ENCODE measurements at places on chromosomes 11 and 22.
A peak's percentile ranks its signal among the peaks of the same experiment; 100 is the strongest.

DNA sequence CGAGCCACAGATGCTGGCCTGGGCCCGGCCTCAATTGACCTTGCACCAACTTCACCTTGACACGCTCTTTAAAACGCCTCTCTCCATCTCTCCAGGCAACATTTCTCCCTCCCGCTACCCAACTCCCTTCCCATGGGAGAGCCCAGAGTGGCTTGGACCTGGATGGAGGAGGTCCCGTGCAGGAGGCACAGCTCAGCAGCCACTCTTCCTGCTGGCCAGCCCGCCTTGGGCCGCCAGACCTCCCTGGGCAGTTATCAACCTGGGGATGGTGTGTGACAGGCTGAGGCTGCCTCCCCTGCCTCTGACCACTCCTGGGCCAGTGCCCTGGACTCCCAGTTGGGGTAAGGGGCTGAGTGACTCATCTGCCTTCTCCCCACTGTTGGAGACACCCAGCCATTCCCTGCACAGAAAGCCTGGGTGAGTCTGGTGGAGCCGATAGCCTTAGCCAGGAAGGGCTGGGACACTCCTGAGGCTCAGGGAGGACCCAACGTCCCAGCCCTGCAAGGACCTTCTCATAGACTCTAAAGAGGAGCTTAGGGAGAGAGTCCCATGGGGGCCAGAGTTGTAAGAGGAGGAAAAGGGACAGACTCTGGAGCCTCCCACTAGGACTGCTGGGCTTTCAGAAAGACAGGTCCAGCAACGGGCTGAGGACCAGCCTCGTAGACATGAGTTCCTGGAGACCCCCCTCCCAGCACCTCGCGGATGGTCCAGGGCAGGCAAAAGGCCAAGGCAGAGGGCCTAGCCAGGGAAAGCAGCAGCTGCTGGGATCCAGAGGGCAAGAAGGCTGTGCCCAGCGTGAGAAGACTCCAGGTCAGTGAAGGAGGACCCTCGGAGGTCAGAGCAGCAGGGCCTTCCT, 131.7 kb downstream of the CEP164 start:
- DNase-seq, result no peak

- DNase-seq, result no peak
These were observed 205.6 kb downstream of the ADAMTS15 start for GRCh38 chr11:130653838-130654636.

DNA sequence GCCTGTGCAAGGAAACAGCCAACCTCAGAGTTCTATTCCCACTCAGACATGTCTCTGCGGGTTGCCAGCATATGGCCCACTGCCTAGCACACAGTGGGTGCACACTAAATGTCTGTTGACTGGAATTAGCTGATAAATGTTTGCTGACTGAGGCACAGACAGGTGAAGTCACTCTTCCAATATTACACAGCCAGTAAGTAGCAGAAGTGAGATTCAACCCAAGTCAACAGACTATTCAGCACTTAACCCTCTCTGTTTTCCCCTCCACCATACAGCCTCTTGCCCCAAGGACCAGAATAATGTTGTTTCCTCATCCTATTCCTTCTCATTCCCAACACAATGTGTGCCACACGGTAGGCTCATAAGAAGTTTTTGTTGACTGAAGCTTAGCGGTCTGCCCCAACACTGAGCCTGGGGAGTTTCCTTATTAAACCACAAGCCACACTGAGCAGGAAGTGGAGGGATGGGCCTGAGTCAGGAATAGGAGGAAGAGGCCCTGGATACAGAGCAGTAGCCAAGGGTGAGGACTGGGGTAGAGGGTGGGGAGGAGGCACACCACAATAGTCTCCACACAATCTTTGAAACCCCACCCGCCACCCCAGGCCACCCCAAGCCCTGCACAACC, 15.7 kb upstream of the IL10RA start:
- DNase-seq, result no peak

GRCh38 chr11:131966667-131967066, 596.3 kb downstream of the NTM start:
- no peak for DNase-seq

DNA sequence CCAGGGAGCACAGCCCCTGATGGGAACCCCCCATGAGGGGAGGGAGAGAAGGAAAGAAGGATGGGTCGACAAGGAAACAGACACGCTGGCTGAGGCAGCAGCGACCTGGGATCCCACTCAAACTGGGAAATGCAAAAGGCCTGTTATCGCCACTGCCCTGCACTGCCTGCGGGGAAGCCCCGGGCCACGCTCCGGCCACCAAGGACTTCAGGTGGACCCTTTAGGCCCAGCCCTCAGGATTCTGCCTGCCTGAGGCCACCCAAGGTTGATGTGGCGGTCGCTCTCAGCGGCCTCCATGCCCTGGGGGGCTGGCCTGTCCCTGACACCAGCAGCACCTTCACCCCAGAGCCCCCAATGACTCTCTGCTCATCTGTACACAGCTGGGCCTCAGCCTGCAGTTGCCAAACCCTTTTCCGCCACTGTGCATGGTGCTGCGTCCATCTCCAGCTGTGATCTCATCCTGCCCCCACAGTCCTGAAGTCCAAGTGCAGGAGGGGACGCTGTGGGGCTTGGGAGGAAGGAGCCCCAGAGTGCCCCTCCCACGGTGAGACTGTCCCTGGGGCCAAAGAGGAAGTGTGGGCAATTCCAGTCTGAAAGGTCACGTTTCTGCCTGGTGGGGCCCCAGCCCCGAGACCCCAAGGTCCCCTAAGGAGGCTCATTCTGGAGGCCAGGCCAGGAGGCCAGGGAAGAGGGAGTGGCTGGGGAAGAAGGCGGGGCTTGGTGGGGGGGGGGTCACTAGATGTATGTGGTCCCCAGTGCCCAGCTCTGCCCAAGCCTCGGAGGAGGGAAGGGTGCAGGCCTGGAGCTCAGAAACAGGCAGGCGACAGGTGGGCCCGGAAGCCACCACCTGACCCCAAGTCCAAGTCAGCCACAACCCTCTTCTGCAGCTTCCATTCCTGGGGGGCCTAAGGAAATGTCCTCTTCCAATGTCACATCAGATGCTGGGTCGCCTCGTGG, 31.6 kb downstream of the OSBPL5 start:
- DNase-seq, result no peak

DNA sequence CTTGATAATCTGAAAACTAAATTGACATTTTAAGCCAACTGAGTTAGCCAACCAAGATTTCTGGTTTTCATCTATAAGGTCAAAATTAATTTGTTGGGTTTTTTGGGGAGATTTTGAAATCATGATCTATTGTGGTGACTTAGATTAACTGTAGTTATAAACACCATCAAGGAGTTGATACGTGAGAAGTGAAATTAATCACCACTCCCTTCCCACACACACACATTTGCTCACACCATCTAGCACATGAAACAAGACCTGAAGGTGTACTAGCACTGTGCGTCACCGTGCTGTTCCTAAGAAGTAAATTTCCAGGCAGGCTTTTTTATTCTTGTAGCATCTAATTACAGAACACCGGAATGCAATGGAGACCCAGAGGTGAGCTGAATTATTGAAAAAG, 2.1 kb downstream of the OR5B21 start:
- no peak for DNase-seq

- no peak for DNase-seq
These were observed 4.8 kb downstream of the SELENOM start for GRCh38 chr22:31102441-31103081.

- DNase-seq, result no peak
These were observed 34.1 kb upstream of the GLYATL1 start for GRCh38 chr11:58905011-58905720.

DNA sequence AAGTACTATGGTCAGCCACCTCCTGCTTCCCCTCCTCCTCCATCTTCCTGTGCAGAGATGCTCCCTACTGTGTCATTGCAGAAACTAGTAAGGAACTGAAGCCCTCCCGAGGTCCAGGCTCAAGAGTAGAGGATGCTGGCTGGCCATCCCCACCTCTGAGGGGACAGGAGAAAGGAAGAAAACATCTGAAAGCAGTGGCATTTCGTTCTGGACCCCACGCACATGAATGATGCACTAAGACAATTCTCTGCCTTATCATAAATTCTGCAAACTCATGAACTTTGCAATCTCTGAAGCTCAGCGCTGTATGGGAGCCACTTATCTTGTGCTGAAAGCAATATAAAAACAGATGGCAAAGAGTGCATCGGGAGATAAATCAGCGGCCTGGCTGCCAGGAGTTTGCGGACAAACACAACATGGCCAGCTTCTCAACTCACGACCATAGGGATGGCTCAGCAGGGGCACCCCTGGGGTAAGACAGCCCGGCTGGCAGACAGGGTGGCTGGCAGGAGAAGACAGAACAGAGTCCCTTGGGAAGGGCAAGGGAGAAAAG, 306.4 kb downstream of the NXPE2 start:
- no peak for DNase-seq

GRCh38 chr11:91802475-91802874, 422.1 kb upstream of the FAT3 start:
- no peak for DNase-seq

- DNase-seq, result no peak
These were observed 17.2 kb downstream of the SCGB1A1 start for GRCh38 chr11:62435846-62436660.

DNA sequence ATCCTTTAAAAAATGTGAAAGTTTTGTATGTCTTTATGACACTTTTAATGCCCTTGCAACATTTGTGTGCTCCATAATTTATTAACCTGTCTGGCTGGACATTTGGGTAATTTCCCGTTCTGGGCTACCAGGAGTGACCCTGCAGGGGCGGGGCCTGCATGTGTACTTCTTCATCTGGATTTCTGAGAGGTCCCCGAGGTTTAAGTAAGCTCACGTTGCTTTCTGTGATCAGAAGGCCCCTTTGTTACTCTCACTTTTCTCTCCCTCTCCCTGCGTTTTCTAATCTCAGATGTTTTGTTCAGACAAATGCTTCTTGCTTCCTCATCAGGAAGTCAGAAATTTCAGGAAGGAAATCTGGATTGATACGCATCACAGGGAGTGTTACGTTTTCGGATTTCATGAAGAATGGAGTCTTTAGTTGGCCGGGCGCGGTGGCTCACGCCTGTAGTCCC, 78.9 kb upstream of the CRYBB3 start:
- DNase-seq, result no peak

DNA sequence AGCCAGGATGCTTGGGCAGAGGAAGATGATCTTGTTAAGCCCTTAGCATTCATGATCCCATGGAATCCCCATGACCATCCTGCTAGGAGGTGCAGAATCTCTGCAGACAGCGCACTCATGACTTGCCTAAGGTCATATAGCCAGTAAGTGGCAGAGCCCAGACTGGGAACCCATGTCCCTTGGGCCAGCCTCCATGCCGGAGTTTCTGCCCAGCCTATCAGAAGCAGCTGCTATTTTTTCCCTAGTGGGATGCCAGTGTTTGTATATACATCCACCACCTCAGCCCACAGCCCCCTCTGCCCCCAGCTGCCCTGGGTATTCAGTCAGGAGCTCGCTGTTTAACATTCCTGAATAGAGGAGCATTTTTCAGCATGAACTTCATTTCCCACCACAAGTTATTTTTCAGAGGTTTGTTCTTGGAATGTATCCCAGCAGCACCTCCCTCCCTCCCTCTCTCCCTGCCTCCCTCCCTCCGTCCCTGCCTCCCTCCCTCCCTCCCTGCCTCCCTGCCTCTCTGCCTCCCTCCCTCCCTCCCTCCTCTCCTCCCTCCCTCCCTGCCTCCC, 34.4 kb upstream of the SUSD2 start:
- peak; percentile 70 for DNase-seq

DNA sequence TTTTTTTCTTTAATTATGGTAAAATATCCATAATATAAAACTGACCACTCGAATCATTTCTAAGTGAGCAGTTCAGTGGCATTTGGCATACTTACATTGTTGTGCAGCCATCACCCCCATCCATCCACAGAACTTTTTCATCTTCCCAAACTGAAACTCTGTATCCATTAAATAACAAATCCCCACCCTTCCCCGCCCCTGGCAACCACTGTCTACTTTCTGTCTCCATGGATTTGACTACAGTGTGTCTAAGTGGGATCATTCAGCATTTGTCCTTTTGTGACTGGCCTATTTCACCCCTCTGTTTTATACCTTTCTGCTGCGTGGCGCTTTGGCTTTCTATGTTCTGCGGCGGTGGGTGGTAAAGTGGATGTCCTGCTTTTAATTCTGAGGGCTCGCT, 49.1 kb downstream of the RTN4R start:
- no peak for DNase-seq

- no peak for DNase-seq
These were observed 96.5 kb downstream of the CWC15 start for GRCh38 chr11:94876645-94877442.

DNA sequence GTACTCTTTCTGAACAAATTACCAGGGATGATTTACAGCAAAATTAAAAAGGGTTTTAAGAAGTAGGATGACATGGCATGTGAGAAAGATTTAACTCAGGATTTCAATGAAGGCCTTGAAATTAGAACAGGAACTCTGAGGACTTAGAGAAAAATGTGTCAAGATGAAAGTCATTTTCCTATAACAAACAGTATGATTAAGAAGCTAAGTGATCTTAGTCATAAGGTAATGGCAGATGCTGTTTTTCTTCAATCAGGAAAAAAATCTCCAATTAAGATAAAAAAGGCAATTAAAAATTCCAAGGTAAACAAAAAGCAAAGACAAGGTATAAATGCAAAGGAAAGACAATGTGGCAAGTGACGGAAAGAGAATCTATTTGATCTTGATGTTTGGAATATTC, 73.5 kb downstream of the GAB2 start:
- no peak for DNase-seq

- no peak for DNase-seq
These were observed 13.1 kb upstream of the TCF20 start for GRCh38 chr22:42283278-42284201.

DNA sequence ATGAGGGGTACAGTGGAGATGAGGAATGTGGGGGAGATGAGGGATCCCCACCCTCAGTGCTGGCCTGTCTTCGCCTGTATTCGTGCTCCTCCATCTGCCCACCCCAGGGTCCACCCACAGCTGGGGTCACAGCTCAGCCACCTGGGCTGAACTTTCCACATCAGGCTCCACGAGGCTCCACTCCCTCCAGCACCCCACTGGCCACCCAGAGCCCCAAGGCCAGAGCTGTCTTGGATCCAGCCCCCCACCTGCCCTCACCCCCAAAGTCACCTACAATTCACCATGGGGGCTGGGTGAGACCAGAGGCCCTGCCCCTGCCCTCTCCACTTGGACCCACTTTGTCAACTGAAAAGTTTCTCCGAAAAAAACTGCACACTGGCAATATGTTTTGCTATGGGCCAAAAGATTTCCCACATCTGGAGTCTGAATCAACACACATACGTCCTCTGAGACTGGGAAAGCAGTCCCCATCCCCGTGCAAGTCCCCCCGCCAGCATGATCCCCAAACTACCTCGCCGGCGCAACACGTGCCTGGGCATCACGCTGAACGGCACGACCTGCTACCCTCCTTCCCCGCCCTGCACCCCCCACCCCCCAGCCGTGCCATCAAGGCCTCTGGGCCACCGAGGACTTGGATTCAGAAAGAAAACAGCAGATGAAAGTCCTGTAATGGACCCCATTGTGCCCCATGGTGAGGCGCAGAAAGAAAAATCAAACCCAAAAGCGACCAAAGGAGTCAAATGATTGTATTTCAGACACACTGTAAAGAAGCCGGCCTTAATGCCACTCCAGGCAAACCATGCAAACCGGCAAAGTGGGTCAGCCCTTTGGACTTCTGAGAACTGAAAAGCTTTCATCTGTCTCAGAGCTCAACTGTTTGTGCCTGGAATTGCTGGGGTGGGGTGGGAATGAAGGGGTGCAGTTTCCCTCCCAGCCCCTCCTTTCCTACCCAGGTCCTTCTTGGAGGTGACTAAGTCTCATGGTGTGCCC, 16.5 kb upstream of the GAL start:
- no peak for DNase-seq

GRCh38 chr22:29032014-29032475, 29.6 kb downstream of the C22orf31 start:
- DNase-seq, result peak; percentile 55

GRCh38 chr22:29216011-29216872, 10.5 kb downstream of the EMID1 start:
- no peak for DNase-seq
